ENCODE measurements at places on chromosomes 6 and 20.

- DNase-seq: no peak
Measured at GRCh38 chr6:143000811-143001210, 55.8 kb upstream of the HIVEP2 start.

- DNase-seq: no peak
Measured at GRCh38 chr20:49319208-49319809, 41.5 kb upstream of the ZNFX1 start.

- DNase-seq: no peak
Measured at GRCh38 chr20:22689266-22689665, 104.9 kb upstream of the FOXA2 start.

DNA sequence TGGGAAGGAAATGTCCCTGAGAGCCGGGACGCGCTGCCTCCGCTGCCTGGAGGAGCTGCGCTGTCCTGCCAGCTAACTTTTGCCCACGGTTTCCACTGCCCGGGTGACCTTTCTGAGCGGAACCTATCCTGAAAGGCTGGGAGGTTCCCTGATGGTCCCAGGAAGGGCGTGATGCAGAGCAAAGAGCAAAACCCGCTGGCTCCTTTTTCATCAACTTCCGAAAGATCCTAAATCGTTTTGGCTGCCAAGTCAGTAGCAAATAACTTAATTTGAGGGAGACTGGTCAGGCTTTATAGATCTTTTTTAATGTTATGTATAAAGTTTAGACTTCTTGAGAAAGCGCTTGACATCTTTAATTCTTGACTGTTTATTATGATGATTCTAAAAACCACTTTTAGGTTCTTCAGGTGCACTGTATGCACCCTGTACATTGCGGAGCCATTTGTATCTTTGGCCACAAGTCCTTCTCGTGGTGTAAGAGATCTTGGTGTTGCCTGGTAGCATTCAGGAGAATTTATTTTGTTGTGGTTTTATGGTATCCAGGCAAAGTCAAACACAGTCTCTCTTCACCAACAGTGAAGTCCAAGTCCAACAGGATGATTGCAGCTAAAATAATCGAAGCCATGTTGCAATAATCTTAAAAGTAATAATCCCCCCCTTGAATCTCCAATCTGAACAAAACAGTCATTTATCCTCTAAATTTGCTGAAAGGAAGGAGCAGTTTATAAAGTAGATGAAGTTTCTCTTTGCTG, at the start of gene SYNE1:
Gene SYNE1, minus strand, starts transcription at position 67 of the 752 bp plus-strand sequence. CDS start 9,031 bp downstream, outside the sequence.
- no peak for DNase-seq

- peak; percentile 74 for DNase-seq
Measured at GRCh38 chr6:170186941-170187668, 103.8 kb downstream of the DLL1 start.

GRCh38 chr6:110613356-110613755, 136.9 kb upstream of the SLC22A16 start:
- no peak for DNase-seq

DNA sequence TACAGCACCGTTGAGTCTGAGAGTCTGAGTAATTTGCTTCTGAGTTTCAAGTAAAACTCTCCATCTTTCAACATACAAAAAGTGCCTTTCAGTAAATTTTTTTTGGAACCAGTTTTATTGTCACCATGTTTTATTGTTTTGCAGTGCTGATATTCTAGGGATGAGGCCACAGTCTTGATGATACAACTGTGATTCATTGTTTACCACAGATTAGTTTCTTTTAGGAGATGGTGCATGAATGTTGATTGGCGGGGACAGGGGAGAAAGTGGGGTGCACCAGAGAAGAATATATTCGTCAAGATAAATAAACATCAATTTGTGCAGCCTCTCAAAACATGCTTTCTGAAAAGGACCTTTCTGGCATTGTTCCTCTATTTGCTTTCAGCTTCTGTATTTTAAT, 109.0 kb downstream of the MCHR2 start:
- no peak for DNase-seq

- DNase-seq: no peak
Measured at GRCh38 chr20:2162125-2162822, 60.6 kb downstream of the STK35 start.

DNA sequence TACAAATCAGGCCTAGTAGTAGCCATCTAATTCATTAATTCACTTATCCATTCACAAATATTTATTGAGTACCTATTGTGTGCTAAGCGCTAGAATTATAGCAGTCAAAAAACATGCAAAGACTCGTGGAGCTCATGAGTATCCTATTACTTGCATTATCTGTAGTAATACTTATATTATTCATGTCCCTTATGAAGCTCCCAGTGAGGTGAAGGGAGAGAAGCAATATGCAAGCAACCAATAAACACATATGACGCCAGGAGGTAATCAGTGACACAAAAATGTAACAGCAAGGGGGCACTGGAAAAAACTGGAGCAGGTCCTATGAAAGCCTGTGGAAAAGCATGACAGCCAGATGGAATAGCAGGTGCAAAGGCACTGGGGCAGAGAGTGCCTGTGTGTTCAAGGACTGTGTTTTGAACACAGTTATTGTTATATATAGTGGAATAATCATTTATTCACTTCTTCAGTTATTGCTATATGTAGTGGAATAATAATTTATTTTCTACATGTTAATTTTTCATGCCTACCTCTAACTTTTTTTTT, 109.5 kb downstream of the KIF13A start:
- DNase-seq: no peak

- DNase-seq: no peak
Measured at GRCh38 chr6:144265061-144265357, 20.1 kb upstream of the UTRN start.

DNA sequence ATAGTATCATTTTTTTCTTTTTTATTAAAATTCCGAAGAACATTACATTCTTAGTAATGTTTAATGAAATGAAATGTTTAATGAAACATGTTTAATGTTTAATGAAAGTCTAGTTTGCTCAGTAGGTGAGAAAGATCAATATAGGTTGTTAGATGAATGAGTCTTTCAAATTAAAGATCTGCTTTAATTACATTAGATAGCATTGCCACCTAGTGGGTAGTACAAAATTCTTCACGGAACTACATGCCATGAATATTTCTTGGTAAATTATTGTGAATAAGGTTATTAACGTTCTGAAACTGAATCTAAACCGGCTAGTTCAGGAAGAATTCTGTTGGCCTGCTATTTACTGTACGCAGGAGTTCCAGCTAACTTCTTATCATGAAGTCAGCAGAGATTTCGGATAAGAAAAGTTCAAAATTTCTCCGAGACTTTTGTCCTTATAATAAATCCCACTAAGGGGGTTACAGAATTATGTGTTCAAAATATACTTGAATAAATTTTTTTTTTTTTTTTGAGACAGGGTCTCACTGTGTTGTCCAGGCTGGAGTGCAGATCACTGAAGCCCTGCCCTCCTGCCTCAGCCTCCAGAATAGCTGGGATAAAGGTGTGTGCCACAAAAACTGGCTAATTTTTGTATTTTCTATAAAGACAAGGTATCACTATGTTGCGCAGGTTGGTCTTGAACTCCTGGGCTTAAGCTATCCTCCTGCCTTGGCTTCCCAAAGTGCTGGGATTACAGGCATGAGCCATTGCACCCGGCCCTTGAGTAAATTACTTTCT, 7.9 kb upstream of the GMNN start:
- peak; percentile 67 for DNase-seq

DNA sequence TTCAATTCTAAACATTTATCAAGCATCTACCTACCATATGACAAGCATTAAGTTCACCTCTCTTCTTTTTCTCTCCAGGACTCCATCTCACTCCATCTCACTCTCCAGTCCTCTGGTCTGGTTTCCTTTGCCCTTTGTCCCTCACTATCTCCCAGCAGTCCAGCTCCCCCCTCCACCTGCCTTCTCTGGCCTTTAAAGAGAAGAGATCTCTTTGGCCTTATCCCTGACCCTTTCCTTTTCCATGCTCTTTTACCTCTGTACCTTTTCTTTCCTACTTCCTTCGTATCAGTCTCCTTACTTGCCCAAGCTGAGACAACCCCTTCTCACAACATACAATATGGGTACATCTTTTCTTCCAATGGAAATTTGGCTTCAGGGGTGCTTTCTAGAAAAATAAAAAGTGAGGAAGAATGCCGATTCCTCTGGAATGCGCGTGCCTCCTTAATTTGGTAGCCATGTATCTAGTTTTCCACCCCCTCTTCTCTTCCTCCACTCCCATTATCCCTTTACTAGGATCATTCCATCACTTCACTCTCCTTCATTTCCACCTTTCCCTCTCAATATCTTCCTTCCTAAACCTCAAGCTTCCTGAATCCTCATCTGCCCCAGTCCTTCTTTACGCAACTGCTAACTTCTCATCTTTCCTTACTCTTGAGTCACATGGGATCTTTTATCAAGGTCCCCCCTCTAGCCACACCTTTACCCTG, 745 bp upstream of the AGPAT1 start:
- no peak for DNase-seq

- DNase-seq: no peak
Measured at GRCh38 chr6:34917626-34918285, 28.7 kb downstream of the ANKS1A start.

- no peak for DNase-seq
Measured at GRCh38 chr6:26184367-26184891, 97.2 kb downstream of the HFE start.

- peak; percentile 7 for DNase-seq
Measured at GRCh38 chr6:22737331-22737730, 168.0 kb downstream of the HDGFL1 start.

DNA sequence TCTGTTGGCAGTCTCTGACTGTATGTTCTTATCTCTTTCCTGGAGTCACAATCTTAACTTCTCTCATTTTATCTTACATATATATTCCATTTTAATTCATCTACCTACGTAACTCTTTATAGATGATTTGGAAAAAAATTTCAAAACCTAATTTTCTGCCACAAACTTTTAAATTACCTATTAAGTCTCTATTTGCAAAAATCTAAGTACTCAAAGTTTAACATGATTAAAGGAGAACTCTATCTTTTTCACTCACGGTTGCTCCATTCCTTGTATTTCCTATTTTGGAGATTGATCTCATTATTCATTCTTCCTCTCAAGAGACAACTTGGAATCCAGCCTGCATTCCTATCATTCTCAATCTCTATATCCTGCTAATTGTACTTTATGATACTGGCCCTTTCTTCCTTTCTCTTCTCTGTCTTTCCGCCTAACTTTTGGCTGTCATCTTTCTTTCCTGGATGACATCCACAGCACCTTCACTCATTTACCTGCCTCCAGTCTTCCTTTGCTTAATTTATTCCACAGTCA, 1071.1 kb upstream of the CITED2 start:
- DNase-seq: no peak

DNA sequence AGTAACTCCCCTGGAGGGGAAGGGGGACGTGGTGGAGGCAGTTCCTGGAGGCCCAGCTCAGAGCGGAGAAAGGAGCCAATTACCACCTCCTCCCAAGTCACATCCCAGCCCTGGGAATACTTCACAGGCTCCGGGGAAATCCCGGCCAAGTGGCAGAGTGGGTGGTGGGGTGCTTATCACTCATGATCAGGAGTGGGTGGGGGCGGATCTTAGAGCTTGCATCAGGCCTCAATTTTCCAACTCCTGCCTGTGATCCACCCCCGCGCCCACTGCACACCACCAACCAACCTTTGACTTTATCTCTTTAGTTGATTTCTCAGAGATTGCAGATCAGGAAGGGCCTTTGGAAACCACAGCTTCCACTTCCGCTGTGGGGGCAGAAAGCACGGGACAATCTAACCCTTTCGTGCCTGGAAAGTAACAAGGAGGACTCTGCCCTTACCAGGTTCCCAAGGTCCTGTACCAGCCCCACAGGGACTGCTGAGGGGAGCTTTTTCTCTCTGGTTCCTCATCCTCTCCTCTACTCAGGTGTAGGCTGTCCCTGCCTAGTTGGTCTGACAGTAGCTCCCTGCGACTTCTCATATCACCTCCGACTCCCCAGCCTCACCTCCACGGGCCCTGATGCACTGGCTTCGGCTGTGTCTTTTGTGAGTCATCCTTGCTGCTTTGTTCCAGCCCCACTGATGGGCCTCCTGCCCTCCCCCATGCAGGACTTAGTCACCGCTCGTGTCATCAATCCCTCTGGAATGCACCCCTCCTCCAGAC, 24.9 kb upstream of the IER3 start:
- no peak for DNase-seq

GRCh38 chr6:169158174-169158573, 95.5 kb downstream of the THBS2 start:
- no peak for DNase-seq

DNA sequence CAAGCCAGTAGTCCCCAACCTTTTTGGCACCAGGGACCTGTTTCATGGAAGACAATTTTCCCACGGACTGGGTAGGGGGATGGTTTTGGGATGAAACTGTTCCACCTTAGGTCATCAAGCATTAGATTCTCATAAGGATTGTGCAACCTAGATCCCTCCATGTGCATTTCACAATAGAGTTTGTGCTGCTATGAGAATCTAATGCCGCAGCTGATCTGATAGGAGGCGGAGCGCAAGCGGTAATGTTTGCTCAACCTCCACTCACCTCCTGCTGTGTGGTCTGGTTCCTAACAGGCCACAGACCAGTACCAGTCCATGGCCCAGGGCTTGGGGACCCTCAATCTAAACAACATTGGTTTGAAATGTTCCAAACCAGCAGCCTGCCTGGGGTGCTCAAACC, 137.0 kb upstream of the STXBP5 start:
- DNase-seq: no peak

- no peak for DNase-seq
Measured at GRCh38 chr6:147509891-147510290, 1.4 kb downstream of the SAMD5 start.

DNA sequence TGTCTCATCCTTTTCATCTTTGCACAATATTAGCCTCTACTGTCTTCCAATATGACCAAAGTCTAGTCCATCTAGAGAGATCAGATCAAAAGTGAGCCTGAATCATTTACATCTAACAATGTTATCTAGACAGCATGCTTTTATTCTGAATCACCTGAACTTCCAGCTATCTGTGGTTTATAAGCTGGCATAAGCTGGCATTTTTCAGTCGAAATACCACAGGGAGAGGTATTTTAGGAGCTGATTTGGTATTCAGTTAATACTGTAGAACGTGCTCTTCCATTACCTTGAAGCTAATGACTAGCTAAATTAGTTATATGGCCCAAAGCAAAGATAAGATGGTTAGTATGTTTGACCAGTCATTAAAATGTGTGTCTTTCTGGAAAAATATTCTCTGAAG, 188.3 kb upstream of the AGPAT4 start:
- DNase-seq: no peak

DNA sequence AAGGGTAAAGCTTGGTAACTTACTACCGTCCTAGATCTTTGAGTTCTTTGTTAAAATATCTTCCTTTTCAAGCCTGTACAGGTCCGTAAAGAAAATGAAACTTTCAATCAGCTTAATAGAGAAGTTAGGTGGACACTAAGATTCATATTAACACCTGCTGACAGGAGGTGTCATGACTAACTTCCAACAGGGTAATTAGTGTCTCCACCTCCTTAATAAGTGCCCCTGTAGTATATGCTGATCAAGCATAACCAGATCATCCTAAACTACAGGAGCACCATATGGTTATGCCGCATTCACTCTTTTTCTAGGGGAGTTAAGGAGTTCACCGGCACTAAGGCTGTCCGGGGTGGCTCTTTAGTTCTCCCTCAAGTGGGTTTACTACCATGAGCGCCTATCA, 23.9 kb upstream of the RALGAPA2 start:
- peak; percentile 72 for DNase-seq

- no peak for DNase-seq
Measured at GRCh38 chr6:161463071-161463470, 189.2 kb upstream of the AGPAT4 start.

GRCh38 chr6:2971420-2972218, at the start of gene SERPINB6:
TSS of gene SERPINB6 (minus strand) at chr6:2971567. CDS start at chr6:2959332, 12,235 bp downstream.
- DNase-seq: peak; percentile 84

GRCh38 chr6:24797596-24798216, 1.0 kb downstream of the ARMH2 start:
- no peak for DNase-seq

GRCh38 chr20:39451386-39451785, 489.2 kb downstream of the DHX35 start:
- no peak for DNase-seq
